Mesothelial cell of epicardium (in vitro differentiated cells): ENCODE measurements at places on chromosomes 1 and 21. TPM values are rescaled to one million over a fixed set of nuclear protein-coding genes. Genes with fewer than 3 reads are reported as not detected.

DNA sequence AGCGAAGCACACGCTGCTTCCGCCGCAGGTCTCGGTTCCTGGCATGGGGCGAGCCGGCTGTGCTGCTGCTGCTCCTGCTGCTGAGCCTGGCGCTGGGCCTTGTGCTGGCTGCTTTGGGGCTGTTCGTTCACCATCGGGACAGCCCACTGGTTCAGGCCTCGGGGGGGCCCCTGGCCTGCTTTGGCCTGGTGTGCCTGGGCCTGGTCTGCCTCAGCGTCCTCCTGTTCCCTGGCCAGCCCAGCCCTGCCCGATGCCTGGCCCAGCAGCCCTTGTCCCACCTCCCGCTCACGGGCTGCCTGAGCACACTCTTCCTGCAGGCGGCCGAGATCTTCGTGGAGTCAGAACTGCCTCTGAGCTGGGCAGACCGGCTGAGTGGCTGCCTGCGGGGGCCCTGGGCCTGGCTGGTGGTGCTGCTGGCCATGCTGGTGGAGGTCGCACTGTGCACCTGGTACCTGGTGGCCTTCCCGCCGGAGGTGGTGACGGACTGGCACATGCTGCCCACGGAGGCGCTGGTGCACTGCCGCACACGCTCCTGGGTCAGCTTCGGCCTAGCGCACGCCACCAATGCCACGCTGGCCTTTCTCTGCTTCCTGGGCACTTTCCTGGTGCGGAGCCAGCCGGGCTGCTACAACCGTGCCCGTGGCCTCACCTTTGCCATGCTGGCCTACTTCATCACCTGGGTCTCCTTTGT lies 2.6 kb downstream of the TAS1R3 start:
- DNase-seq, result no peak
- peaks cover 3% of the 10 kb centered on the region for H3K4me1 ChIP-seq
- H3K4me3 ChIP-seq, result no peak overlapping the region
- no peak overlapping the region for H3K27ac ChIP-seq
- H3K36me3 ChIP-seq, result peaks cover 2% of the 10 kb centered on the region

FNDC5 gene
- total RNA-seq, result 162 to 165 TPM (median 164 TPM) in 3 replicates

DNA sequence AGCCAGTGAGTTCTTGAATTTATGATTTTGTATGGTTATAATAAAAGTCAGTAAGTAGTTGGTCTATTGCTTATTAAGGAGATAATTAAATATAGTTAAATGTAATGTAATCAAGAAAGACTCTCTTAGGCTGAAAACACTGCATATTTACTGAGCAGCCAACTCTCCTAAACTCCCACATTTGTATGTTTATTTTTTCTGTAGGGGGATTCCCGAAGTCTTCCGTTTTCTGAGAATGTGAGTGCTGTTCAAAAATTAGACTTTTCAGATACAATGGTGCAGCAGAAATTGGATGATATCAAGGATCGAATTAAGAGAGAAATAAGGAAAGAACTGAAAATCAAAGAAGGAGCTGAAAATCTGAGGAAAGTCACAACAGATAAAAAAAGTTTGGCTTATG lies 56.7 kb downstream of the PKN2 start:
- no peaks in the 10 kb centered on the region for H3K27me3 ChIP-seq
- peaks cover 1% of the 10 kb centered on the region for H3K4me1 ChIP-seq
- no peak overlapping the region for H3K27ac ChIP-seq

GRCh38 chr1:159800177-159800930 lies 1.8 kb upstream of the FCRL6 start:
- no peaks in the 10 kb centered on the region for H3K36me3 ChIP-seq
- H3K27ac ChIP-seq, result no peak overlapping the region
- H3K4me1 ChIP-seq, result no peaks in the 10 kb centered on the region
- peaks cover 39% of the 10 kb centered on the region for H3K27me3 ChIP-seq
- no peak for DNase-seq
- no peak overlapping the region for H3K4me3 ChIP-seq

- no peaks in the 10 kb centered on the region for H3K27me3 ChIP-seq
- H3K27ac ChIP-seq, result peak overlapping the region; percentile 55
These were observed 282.6 kb upstream of the DPYD start for GRCh38 chr1:98203466-98203865.

DNA sequence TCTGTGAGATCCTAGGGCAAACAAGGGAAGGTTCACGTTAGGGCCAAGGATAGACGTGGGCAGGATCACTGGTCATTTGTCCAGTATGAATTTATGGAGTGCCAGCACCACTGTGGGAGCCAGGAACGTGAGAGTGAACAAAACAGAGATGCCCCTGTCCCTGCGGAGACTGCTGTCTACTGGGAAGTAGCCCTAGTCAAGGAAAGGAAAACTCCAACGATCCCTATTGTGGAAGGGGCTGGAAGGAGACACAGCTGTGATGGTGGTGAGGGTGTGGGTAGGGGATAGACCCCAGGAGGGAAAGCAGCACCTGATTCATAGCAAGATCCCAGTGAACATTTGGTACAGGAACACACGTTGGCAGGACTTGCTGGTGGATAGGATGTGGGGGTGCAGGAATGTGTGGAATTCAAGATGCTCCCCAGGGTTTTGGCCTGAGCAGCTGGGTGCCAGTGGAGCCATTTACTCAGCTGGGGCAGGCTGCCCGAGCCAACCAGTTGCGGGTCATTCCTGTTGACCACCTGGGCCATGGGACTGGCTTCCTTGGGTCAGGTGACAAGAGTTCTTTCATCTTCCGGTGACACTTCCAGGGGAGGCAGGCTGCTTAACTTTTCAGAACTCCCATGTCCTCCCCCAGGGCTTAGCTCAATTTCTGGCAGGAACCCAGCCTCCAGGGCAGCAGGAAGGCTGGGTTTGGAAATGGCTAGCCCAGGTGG lies 1.2 kb upstream of the ATP13A2 start:
- no peak for DNase-seq
- H3K27ac ChIP-seq, result no peak overlapping the region
- peaks cover 2% of the 10 kb centered on the region for H3K36me3 ChIP-seq
- H3K4me3 ChIP-seq, result peak overlapping the region; percentile 83
- peaks cover 33% of the 10 kb centered on the region for H3K4me1 ChIP-seq
- no peaks in the 10 kb centered on the region for H3K27me3 ChIP-seq

DNA sequence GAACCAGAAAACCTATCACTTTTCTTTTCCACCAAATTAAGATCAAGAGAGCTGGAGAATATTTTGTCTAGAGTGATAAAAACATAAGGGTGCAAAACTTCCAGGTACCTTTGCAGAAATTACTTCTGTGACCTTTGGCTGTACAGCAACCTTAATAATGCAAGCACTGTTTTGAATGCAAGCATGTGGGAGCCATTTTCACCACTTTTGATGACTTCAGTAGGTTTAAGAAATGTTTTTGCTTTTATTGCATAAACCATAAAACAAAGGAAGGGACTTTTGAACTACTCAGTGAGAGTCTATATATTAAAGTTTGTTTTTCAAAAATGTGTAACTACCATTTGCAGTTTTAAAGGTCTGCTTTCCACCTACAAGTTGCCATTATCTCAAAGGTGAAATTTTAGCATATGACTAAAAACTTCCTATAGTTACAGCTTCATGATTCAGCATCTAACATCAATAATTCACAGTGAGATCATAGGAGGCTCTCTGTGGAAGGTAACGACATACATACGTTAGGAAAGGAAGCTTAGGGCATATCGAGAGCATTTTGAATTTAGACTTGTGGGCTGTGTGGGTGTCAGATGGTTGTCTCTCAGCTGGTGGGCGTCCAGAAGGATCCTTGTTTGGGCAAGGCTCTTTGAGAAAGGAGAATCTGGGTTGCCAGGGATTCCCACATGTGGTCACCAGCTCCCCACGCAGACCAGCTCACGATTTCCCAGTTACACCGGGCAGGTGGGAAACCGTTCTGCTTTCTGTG lies 1.1 kb upstream of the GADD45A start:
- H3K36me3 ChIP-seq, result peaks cover 9% of the 10 kb centered on the region
- H3K4me1 ChIP-seq, result peaks cover 43% of the 10 kb centered on the region
- peak overlapping the region; percentile 94 for H3K4me3 ChIP-seq
- peak overlapping the region; percentile 97 for H3K27ac ChIP-seq

GRCh38 chr1:116019653-116020253 lies 43.4 kb downstream of the SLC22A15 start:
- H3K4me1 ChIP-seq, result peaks cover 7% of the 10 kb centered on the region
- H3K36me3 ChIP-seq, result peaks cover 19% of the 10 kb centered on the region
- no peaks in the 10 kb centered on the region for H3K27me3 ChIP-seq
- DNase-seq, result no peak
- no peak overlapping the region for H3K27ac ChIP-seq

HTR1D gene
- 0.09 to 0.18 TPM in 2 of 3 replicates, not detected in the other for total RNA-seq

KPRP gene
- total RNA-seq, result not detected in 3 replicates

TMCO4 gene
- 19.4 to 23.1 TPM (median 21.4 TPM) in 3 replicates for total RNA-seq

GABPB2 gene
- total RNA-seq, result 10.5 to 11.9 TPM (median 11.6 TPM) in 3 replicates

DAB1 gene
- 1.2 to 1.9 TPM (median 1.9 TPM) in 3 replicates for total RNA-seq

- H3K27ac ChIP-seq, result no peak overlapping the region
- DNase-seq, result no peak
- no peaks in the 10 kb centered on the region for H3K4me1 ChIP-seq
- H3K4me3 ChIP-seq, result no peak overlapping the region
- H3K27me3 ChIP-seq, result peaks cover 7% of the 10 kb centered on the region
These were observed 5.0 kb upstream of the CLCNKB start for GRCh38 chr1:16038620-16038912.

DNA sequence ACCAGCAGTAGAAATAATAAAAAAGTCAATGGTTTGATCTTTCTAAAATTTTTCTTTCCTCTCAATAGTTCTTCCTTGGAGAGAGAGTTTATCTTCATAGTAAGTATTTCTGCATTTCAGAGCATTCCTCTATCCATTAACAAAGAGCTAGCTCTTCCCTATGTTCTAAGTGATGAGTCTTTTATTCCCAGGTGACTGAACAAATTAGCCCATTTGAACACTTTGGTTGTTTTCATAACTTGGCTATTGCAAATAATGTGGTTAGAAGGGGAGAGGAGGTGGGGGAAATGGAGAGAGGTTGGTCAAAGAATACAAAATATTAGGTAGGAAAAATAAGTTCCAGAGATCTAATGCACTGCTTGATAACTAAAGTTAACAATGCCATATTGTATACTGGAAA lies 598.9 kb downstream of the KCNT2 start:
- no peak overlapping the region for H3K4me3 ChIP-seq
- no peaks in the 10 kb centered on the region for H3K36me3 ChIP-seq
- H3K27ac ChIP-seq, result no peak overlapping the region
- no peak for DNase-seq
- peaks cover under 1% of the 10 kb centered on the region for H3K4me1 ChIP-seq

- no peaks in the 10 kb centered on the region for H3K36me3 ChIP-seq
- DNase-seq, result no peak
- peaks cover 38% of the 10 kb centered on the region for H3K27me3 ChIP-seq
- peak overlapping the region; percentile 86 for H3K4me3 ChIP-seq
- H3K27ac ChIP-seq, result no peak overlapping the region
These were observed 876 bp downstream of the RAB29 start for GRCh38 chr1:205774198-205775014.

CRYBG2 gene
- total RNA-seq, result 9.4 to 10.9 TPM (median 10.3 TPM) in 3 replicates

CELA2A gene
- not detected in 3 replicates for total RNA-seq

- peak; percentile 47 for DNase-seq
- H3K36me3 ChIP-seq, result peaks cover 2% of the 10 kb centered on the region
- peak overlapping the region; percentile 96 for H3K27ac ChIP-seq
These were observed 202.1 kb upstream of the SGIP1 start for GRCh38 chr1:66331658-66332547.

GRCh38 chr1:15633756-15634420 lies 16.6 kb downstream of the DDI2 start:
- H3K27ac ChIP-seq, result no peak overlapping the region
- H3K4me3 ChIP-seq, result no peak overlapping the region
- peaks cover 55% of the 10 kb centered on the region for H3K36me3 ChIP-seq
- H3K4me1 ChIP-seq, result no peaks in the 10 kb centered on the region
- no peak for DNase-seq
